ENCODE measurements at places on chromosomes 7 and 10. TPM values are rescaled to one million over a fixed set of nuclear protein-coding genes. Genes with fewer than 3 reads are reported as not detected.

The HKDC1 gene
- not detected for total RNA-seq

The NPFFR1 gene
- total RNA-seq = under 0.01 TPM

The ARHGEF5 gene
- 0.52 TPM for total RNA-seq

The MYH16 gene
- not detected for total RNA-seq

Data from skeletal muscle tissue (tissue), 5 donors.